Posterior cingulate gyrus (tissue), 11 donors: ENCODE measurements at places on chromosomes 5 and 9.

- no peak for DNase-seq
Observed at GRCh38 chr5:132662925-132663770, 5.2 kb downstream of the IL13 start.

- DNase-seq, result no peak
Observed at GRCh38 chr9:27377147-27377807, 80.3 kb upstream of the EQTN start.

- no peak for DNase-seq
Observed at GRCh38 chr5:82793808-82794419, 283.3 kb downstream of the TMEM167A start.

DNA sequence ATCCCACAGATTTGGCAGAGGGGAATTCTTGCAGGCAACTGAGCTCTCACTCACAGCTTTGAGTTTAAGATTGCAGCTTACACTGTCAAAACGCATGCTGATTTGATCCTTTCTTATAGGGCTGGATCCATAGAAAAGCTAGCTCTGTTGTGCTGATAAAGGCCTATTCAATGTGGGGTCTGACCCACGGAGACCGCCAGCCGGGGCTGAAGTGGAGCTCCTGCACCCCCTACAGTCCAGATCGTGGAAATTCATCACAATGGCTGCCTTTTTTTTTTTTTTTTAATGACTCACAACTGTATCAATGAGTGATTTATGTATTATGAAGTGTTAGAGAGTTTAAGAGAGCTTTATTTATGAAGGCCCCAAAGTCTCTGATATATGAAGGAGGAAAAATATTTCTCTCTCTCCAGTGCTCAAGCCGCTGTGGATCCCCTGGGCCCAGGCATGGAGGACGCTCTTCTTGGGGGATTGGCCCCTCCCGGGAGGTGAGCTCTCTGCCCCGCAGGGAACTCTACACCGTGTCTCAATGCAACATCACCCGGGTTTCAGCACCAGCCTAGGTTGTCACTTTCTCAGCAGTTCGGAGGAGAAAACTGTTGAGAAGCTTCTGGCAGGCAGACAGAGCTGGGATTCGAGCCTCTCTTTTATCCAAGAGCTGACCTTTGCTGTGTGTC lies 700.2 kb downstream of the IRX1 start:
- peak; percentile 51 for DNase-seq

GRCh38 chr5:169909945-169910344 lies 70.3 kb downstream of the INSYN2B start:
- DNase-seq, result no peak

- no peak for DNase-seq
Observed at GRCh38 chr5:180259260-180259611, 32.6 kb downstream of the MAPK9 start.

GRCh38 chr5:169721771-169722170 lies 84.7 kb downstream of the DOCK2 start:
- DNase-seq, result no peak

- DNase-seq, result no peak
Observed at GRCh38 chr5:54632131-54632701, 114.7 kb downstream of the SNX18 start.

GRCh38 chr5:22844155-22844554 lies 9.0 kb downstream of the CDH12 start:
- no peak for DNase-seq

GRCh38 chr9:113463418-113464285 lies at the start of gene RGS3:
TSS of gene RGS3 (plus strand) at chr9:113463727. CDS start at chr9:113463803, 76 bp downstream.
- DNase-seq, result no peak

- peak; percentile 70 for DNase-seq
Observed at GRCh38 chr9:99998266-99998665, 91.8 kb downstream of the STX17 start.

DNA sequence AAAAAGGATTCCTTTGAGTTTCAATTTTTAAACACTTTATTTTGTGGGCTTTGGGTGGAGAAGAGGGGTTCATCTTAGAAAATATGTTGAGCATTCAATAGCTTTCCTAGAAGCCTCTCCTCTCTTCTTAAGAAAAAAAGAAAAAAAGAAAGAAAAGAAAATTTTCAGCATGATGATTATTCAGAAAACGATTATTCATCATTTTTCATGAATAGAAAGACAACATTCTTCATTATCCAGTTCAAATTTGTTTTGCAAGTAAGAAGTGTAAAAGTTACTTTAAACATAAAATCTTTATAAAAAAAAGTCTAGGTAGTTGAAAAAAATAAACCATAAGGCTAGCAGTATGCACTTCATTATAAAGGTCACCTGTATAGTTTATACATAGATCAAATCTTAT lies 636.5 kb downstream of the IRX1 start:
- no peak for DNase-seq

- no peak for DNase-seq
Observed at GRCh38 chr5:76585783-76586217, 37.4 kb downstream of the F2RL2 start.

GRCh38 chr5:145764325-145764724 lies 70.8 kb downstream of the PRELID2 start:
- DNase-seq, result no peak

- no peak for DNase-seq
Observed at GRCh38 chr5:59430066-59430685, 463.4 kb downstream of the PDE4D start.

DNA sequence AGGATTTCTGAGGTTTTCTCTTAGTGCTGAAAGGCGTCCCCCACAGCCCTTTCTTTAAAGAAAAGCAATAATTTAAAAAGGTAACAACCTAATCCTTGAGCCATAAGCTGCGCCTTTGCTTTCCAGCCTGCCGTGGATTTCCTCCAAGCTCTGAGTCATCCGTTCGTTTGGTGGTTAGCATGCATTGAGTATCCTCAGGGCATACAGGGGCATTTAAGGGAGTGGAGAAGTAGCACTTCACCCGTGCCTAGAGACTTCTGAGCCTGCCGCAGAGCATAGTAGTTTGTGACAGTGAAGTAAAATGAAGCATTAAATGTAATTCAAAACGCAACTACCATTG lies 892 bp upstream of the TNC start:
- DNase-seq, result no peak

GRCh38 chr5:58481066-58481676 lies 10.1 kb upstream of the GAPT start:
- DNase-seq, result no peak

GRCh38 chr9:112558476-112558875 lies 71.8 kb downstream of the KIAA1958 start:
- no peak for DNase-seq

DNA sequence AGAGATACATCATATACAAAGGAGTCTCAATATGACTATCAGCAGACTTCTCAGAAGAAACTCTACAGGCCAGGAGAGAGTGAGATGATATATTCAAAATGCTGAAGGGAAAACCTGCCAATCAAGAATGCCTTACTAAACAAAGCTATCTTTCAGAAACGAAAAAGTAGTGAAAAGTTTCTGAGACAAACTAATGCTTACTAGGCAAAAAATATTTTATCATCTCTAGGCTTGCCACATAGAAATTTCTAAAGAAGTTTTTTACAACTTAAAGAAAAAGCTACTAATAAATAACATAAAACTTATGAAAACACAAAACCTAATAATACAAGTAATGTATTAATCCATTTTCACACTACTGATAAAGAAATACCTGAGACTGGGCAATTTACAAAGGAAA lies 59.9 kb upstream of the SPEF2 start:
- DNase-seq, result no peak

DNA sequence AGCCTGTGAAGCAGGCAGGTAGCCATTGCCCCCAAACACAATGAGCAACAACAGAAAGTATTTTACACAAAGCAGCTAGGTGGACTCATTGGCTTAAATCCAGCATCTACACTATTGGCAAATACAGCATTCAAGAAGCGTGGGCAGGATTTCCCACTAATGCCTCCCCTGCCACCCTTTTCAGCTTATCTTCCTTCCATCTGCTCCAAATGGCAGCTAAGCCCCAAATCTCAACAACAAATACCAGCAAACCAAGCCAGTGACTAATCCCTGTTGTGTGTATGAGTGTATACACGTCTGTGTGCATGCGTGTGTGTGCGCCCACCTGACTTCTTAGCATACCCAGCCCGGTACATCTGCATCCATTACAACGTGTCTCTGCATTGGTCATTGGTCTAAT lies 151.2 kb upstream of the WWC1 start:
- no peak for DNase-seq

- DNase-seq, result no peak
Observed at GRCh38 chr9:124758691-124759090, 12.4 kb downstream of the NR6A1 start.

GRCh38 chr9:18077941-18078678 lies 395.8 kb upstream of the ADAMTSL1 start:
- DNase-seq, result no peak

- no peak for DNase-seq
Observed at GRCh38 chr9:71680189-71680980, 87.9 kb downstream of the CEMIP2 start.

DNA sequence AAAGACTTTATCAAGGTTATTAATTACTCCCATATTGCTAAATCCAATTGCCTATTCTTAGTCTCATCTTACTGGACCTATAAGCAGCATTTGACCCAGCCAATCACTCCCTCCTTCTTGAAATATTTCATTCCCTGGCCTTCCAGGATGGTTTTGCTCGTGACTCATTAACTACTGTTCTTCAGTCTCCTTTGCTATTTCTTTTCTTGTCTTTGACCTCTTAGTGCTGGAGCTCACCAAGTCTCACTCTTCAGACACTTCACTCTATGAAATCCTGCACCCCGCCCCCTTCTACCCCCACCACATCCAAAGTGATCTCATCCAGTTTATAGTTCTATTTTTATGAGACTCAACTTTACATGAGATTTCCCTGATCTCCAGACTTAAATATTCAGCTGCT lies 803.1 kb upstream of the WWC1 start:
- DNase-seq, result no peak

DNA sequence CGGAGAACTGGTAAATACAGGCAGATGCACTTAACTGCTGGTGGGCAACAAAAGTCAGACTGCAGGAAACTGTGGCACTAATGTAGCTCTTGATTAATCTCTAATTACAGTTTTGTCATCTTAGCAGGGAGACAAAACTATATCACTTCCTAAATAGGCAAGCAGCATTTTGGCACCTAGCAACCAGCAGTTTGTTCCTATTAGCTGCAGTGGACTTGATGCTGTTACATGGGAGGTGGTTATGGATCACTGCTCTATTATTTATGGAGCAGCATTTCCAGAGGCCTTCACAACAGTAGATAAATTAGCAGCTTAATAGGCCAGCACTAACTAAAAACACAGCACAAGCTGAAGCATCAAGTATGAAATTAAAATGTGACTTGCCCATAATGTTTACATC lies 518.3 kb upstream of the ITGA1 start:
- no peak for DNase-seq

DNA sequence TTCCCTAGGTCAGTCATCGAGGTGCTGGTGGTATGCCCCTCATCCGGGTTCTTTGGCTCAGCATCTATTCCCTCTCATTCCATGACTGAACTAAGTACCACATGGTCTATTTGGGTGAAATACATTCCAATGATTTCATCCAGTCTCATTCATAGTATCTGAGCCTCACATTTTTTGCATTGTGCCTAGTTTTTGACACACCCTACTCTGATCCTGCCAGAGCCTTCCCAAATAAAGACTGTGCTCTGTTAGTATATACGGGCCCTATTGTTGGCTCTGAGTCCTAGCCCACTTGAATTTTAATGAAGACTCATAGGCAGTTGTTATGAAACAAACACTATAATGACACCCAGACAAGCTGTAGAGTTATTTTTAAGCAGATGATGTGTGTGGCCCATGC lies 740.7 kb downstream of the CETN3 start:
- no peak for DNase-seq

- no peak for DNase-seq
Observed at GRCh38 chr5:1815881-1816292, 14.7 kb downstream of the NDUFS6 start.

DNA sequence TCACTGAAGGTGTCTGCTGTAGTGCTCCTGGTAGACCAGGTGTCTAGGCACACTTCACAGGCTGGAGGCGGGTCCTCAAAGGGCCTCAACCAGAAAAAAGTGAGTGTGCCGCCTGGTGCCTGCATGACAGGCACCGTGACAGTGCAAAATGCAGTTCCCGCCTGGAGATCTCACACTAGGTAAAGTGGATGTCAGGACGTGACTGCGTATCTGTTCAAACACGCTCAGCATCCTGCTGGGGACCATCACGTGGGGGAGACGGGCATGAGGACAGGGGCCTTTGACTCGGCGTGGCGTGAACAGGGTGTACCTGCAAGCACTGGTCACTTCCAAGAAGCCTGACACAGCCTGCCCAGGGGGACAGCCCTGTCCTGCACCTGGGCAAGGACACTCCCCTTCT lies 32.3 kb upstream of the NTNG2 start:
- DNase-seq, result no peak

DNA sequence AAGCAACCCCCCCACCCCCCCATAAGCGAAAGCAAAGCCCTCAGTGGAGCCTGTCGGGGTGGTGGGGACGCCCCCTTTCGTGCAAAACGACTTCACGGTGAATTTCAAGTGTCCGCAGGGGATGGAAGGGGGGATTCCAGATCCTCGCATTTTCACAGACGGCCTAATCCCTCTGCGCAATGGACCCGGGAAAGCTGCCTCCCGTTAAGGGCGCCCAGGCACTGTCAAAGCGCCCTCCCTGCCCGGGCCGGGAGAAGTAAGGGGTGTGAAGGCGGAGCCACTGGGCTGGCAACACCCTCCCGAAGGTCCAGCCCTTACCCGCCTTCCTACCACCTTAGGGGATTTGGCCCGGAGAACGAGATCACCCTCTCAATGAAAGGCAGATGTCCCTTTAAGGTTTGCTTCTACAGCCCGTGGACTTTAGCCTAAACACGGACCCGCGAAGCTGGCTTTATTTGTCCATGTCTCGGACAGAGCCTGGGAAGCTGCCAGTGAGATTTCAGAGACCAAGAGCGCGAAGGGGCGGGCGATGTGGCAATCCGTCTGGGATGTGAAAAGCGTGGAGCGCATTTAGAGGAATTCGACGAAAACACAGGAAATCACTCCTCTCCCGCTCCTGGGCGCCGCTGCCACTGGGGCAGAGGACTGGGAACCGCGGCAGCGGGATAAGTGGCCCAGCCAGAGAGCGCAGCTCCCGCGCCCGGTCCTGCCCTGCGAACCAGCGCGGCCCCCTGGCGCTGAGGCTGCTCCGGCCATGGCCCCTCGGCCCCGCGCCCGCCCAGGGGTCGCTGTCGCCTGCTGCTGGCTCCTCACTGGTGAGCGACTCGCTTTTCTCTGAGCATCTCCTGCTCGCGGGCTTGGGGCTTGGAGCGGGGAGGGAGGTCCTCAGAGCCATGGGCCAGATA lies at the start of the genes ITGA1 and PELO:
Gene ITGA1 (plus strand): TSS at position 317 of the 905 bp plus-strand sequence. CDS start 438 bp downstream, at position 755.
Gene PELO (plus strand): TSS at position 317 of the 905 bp plus-strand sequence. CDS start 12,479 bp downstream, outside the sequence.
- DNase-seq, result peak; percentile 81
